ENCODE measurements at places on chromosomes 11 and 22. TPM values are rescaled to one million over a fixed set of nuclear protein-coding genes. Genes with fewer than 3 reads are reported as not detected.

Gene MMP10
- total RNA-seq: not detected

DNA sequence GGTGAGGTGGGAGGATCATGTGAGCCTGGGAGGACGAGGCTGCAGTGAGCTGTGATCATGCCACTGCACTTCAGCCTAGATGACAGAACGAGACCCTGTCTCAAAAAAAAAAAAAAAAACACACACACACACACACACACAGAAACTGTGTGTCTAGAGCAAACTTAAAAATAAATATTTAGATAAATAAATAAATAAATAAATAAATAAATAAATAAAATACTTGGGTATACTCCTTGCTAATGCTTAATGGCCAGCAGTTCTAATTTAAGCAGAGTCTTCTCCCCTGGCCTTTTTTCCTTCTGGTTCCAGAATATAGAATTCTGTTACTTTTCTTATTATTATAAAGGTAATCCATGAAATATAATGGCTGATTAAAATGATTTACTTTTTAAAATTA lies 5.1 kb upstream of the ARL2 start:
- DNase-seq: no peak

Gene NLRX1
- total RNA-seq: 13.9 TPM

- peak; percentile 67 for DNase-seq
These were observed 22.7 kb upstream of the GRAMD1B start for GRCh38 chr11:123407130-123407995.

DNA sequence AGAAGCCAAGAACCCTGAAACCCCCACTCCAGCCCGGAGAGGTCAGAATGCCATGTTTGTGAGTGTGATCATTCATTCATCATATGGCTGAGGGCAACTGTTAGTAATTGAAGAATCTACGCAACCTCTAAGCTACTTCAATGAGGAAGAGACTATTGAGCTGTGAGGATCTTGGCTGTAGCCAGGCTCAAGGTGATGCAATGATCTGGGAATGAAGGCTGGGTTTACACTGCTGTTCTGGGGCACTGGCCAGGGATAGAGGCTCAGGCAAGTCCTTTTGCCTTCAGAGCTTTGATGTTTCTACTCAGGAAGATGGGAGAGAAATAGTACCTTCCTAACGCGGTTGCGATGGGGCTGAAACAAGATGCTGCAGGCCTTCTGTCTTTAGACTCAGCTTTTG lies 12.9 kb downstream of the CRYBB2 start:
- DNase-seq: no peak

Measured in sciatic nerve (tissue), 2 donors.